ENCODE measurements at places on chromosomes 3 and 15. TPM values are rescaled to one million over a fixed set of nuclear protein-coding genes. Genes with fewer than 3 reads are reported as not detected.
A peak's percentile ranks its signal among the peaks of the same experiment; 100 is the strongest.

DNA sequence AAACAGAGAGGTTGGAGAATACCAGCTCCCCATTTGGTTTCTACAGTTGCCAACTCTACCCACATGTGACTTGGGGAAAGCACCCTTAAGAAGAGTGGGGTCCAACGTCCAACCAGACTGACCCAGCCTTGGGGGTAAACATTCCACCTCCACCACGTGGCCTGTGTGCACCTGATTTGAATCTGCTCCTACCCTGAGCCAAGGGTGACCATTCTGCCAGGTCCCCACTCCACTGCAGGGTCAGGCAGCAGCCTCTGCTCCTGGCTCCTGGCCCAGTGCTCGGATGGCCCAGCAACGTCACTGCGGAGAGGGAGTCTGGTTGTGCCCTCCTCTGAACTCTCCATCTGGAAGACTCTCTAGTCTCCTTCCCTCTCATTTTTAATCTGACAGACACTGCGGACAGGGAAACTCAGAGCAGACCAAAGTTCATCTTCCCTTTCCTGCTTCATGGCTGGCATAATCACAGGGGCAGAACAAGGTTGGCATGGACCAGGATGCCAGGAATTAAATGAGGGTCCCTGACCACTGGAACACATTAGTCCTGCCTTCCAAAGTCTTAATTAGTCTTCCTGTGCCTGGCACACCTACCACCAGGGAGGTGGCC is 29.4 kb downstream of the FHIT start:
- no peak for ATAC-seq

GRCh38 chr3:71515636-71516365 is 67.7 kb downstream of the FOXP1 start:
- no peak for ATAC-seq

DNA sequence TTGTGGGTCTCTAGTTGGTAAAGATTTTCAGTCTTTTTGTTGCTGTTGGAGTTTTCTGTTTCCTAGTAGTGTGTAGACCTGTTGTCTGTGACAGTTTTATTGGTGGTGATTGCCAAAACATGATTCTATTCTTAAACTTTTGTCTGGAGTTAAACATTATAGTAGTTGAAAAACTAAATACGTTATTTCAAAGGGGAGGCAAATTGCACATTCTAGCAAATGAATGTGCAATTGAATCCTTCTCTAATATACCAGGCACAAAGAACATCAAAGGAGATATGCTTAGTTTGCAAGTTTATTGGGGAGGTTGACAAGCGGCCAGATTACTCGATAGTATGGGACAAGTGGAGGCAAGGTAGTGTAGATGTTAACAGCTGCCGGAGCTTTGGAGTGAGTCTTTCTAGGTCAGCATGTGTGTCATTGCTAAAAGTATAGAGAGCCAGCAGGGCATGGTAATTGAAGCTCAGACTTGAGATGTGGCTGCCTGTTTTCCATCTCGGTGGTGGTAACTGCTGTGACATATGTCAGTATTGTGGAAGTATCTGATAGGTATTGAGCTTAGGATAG is 20.6 kb downstream of the CHD2 start:
- ATAC-seq, result peak; percentile 69

TMCO5A gene
- total RNA-seq, result not detected

ZWILCH gene
- total RNA-seq, result 8.9 TPM

GRCh38 chr3:48240000-48240963 is 622 bp upstream of the ZNF589 start:
- ATAC-seq, result peak; percentile 6

DNA sequence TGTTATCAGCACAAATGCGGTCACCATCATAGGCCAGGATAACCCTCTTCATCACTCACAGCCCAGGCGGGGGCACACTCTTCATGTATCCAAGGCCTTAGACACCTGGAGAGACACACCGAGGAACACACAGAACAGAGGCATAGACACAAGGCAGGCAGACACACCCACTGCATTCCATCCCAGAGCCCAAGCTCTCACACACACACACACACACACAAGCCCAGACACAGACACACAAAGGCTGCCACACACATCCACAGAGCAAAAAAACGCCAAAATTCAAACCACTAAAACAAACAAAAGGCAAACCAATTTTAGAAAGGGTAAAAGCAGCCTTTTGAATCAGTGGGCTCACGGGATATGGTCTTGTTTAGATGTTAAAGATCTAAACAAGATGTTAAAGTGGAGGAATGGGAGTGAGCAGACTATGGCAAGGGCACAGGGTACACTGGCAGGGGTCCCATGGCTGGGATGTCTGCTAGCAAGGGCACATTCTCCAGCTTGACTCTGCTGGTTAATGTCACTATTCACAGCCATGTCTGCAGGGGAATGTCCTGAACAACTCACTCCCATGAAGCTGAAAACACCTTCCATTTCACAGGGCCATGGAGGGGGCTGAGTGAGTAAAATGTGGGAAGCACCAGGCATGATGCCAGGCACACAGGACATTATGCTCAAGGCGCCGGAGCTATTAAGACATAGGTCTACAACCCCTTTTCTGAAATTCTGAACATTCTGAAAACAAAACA is 14.9 kb upstream of the CRABP1 start:
- ATAC-seq, result peak; percentile 42

- ATAC-seq, result no peak
Measured at GRCh38 chr15:68770216-68770615, 50.5 kb downstream of the ANP32A start.

GRCh38 chr15:76065245-76065644 is 5.5 kb downstream of the TMEM266 start:
- ATAC-seq, result no peak

- ATAC-seq, result no peak
Measured at GRCh38 chr3:73314151-73314951, 252.9 kb downstream of the EBLN2 start.

DNA sequence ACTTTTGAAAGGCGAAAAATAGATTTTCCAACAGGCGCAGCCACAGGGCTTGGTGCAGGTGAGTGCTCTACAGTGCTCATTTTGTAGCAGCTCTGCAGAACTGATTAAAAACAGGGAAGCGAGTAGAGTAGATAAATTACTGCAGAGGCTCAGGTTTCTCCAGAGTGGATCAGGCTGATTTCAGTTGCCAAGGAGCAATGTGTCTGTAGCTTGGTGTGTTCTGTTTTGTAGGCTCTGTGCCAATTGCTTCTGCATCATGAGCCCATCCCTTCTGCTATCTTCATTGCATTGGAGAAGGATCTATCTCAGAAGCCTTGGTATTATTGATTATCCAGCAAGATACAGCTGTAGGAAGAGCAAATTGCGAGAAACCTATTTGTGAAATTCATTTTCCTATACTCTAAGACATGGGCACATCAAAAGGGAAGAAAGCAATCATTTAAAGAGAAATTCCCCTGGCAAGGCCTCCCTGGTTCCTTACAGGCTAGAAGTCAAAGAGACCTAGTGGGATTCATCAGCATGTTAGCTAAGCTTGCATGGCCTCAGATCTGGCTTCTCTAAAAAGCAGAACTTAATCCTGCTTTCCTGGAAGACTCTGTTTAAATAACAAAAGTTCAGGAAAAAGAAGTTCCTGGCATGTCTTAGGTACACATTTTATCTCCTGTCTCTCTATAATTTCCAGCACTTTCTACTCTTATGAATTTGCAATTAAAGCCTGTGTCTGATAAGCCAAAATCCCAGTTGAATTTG is 432.4 kb upstream of the ATP10A start:
- ATAC-seq, result no peak

- ATAC-seq, result peak; percentile 96
Measured at GRCh38 chr15:58521293-58521991, 89.7 kb downstream of the LIPC start.

DNA sequence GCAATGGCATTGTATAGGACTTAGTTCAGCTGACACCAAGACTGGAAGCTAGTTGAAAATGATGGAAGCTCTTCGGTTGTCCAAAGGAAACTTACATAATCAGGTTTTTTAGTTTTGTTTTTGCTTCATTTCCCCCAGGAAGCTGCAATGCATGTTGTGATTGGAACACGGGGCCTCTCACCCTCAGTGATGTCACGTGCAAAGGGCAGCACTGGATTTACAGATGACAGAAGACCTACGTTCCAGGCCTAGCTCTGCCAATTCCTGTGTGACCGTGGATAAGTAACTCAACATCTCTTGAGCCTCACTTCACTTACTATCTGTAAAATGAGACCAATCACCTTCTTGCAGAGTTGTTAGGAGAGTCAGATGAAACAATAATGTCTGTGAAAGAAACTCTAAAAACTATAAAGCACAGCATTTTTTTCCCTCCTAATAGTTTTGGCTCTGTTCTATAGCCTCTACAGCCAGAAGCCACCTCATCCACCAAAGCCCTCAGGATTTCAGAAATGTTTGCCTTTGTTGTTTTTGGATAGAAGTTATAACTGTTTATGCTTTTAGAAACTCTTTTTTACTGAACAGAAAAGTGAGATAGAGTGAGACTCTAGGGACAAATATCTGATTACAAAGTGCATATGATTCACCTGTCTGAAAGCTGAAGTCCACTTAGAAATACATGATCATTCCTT is 4.6 kb downstream of the RBSN start:
- no peak for ATAC-seq

LINGO1 gene
- 0.32 TPM for total RNA-seq

GRCh38 chr3:103499967-103500366 is 1065.2 kb downstream of the ZPLD1 start:
- no peak for ATAC-seq

CPA3 gene
- total RNA-seq, result 2.2 TPM

EFCC1 gene
- total RNA-seq, result 0.20 TPM

CADPS gene
- 0.08 TPM for total RNA-seq

DNA sequence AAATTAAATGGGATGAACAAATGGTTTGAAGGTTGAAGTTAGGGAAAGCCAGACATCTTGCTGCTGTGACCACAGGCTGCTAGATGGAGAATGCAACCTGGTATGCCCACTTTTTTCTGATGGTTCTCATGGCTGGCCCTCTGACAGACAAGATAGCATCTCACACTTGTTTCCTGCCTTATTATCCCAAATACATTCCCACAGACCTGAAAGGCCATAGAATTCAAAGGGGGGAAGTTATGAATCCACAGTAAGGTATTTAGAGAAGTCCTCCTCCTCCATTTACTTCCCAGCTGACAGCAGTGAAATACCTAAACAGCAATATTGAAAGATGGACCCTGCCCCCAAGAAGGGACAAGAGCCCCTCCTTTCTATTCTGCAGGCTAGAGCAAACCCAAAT is 32.4 kb downstream of the LEO1 start:
- ATAC-seq, result no peak

GRCh38 chr15:64058279-64058678 is 12.0 kb upstream of the DAPK2 start:
- ATAC-seq, result no peak

GRCh38 chr15:74776821-74777768 is 4.8 kb upstream of the CSK start:
- ATAC-seq, result peak; percentile 0

- ATAC-seq, result no peak
Measured at GRCh38 chr15:98513428-98513986, 134.8 kb upstream of the IGF1R start.

DNA sequence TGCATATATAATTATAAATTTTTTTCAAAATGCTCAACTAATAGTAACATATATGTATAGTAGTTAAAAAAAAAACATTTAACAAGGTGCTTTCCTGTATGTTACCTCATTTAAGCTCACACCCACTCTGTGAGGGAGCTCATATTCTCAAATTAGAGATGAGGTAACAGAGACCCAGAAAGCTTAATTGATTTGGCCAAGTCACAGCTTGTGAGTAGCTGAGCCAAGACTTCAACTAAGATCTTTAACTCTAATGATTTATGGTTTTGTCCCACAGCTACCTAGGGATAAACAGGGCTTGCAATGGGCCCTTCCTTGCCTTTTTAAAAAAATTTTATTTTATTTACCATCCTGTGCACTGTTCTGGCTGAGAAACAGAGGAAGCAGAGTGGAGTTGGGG is 230.0 kb upstream of the GOLIM4 start:
- no peak for ATAC-seq

- peak; percentile 85 for ATAC-seq
Measured at GRCh38 chr3:142857056-142857455, 31.8 kb downstream of the PCOLCE2 start.

- ATAC-seq, result no peak
Measured at GRCh38 chr3:123881771-123882170, 2.4 kb downstream of the MYLK start.

GOLGA8G gene
- total RNA-seq, result not detected

DNA sequence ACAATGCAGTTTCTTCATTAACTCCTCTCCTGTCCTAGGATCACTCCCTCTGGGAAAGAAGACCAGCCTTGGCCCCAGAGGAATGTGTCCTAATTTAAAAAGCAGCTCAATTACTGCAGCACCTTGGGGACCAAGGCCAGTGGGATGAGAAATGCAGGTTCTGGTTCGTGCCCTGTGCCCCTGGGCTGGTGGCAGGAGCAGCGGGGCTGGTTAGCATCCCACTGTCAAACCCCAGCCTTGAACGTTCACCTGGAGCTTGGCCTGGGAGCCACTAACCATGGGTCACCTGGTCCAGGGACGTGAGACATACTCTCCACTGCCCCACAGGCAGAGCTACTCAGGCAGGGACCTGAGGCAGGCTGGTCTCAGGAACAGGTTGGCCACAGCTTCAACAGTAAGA is 8.4 kb upstream of the RTP3 start:
- ATAC-seq, result no peak

- peak; percentile 4 for ATAC-seq
Measured at GRCh38 chr15:25439369-25439836, 579 bp upstream of the UBE3A start.

DNA sequence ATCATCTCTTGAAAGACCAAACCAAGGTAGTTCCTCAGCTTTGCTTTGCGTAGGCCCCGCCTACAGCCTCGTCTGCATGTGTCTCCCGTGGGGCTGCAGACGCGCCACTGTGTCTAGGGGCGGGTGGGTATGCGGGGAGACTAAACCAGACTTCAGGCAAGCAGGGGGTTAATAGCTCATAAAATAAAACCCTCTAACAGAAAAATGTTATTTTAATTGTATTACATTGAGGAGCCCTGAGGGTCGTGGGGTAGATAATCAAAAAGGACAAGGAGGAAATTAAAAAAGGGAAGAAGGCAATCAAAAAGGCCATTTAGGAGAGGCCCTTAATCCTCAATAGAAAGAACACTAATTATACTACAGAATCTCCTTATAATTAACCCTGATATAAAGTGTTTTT is 247.6 kb upstream of the ICE2 start:
- ATAC-seq, result no peak

FRMD5 gene
- 0.20 TPM for total RNA-seq

- ATAC-seq, result peak; percentile 59
Measured at GRCh38 chr3:196423044-196423781, 9.0 kb downstream of the UBXN7 start.

Data from esophagus mucosa (tissue), 1 donor.